ENCODE measurements at places on chromosomes 4 and X.

GRCh38 chrX:39948582-39948981 lies 149.2 kb downstream of the BCOR start:
- no peak for DNase-seq

DNA sequence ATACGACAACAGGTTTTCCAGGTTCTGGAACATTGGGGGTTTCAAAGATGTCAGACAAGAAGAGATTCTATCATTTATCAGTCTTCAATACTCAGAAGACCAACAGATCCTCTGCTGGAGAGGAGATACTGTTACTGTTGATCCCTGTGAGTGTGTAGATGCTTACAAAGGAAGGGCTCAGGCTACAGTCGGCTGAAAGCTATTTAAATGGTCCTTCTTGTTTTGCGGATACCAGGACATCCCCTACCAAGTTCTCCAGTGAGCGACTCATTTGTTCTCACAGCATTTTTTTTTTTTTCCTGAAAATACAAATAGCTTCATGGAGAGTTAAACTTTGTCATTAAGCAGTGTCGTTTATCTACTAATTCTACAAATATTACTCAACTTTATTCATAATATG lies 201.6 kb downstream of the CAMK2D start:
- no peak for DNase-seq

DNA sequence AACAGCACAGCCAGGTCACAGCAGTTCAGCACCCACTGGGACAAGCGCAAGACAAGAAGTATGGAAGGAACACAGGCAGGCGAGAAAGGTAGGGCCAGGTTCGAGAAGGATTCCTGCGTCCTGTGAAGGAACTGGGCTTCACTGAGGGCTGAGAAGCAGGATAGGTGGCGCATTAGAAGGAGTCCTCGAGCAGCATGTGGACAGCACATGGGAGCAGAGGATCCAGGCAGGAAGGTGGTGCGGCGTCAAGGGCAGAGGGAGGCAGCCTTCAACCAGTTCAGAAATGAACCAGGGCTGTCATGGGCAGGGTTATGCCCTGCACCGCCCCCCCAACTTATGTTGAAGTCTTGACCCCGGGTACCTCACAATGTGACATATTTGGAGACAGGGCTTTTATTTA lies 30.8 kb upstream of the LAP3 start:
- no peak for DNase-seq

DNA sequence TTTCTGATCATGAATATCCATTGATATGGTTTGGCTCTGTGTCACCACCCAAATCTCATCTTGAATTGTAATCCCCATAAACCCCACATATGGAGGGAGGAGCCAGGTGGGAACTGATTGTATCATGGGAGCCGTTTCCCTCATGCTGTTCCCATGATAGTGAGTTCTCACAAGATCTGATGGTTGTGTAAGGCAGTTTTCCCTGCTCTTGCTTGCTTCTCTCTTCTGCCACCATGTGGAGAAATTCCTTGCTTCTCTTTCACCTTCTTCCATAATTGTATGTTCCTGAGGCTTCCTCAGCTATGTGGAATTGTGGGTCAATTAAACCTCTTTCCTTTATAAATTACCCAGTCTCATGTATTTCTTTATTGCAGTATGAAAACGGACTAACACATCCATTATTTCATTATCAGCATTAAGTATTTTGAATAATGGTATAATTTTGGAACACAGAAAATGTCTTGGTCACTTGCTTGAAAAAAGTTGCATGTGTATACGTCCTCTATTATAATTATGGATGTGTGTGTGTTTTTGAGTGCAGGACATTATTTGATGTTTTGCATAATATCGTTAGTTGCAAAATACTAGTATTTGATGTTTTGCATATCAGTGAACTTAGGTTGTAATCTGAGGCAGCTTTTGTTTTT lies 334.6 kb downstream of the PCDH10 start:
- no peak for DNase-seq

Measured in activated CD4-positive, alpha-beta T cell treated with anti-CD3 and anti-CD28 coated beads for 24 hours (primary cell).